ENCODE measurements at places on chromosomes 5 and 9. TPM values are rescaled to one million over a fixed set of nuclear protein-coding genes. Genes with fewer than 3 reads are reported as not detected.

DNA sequence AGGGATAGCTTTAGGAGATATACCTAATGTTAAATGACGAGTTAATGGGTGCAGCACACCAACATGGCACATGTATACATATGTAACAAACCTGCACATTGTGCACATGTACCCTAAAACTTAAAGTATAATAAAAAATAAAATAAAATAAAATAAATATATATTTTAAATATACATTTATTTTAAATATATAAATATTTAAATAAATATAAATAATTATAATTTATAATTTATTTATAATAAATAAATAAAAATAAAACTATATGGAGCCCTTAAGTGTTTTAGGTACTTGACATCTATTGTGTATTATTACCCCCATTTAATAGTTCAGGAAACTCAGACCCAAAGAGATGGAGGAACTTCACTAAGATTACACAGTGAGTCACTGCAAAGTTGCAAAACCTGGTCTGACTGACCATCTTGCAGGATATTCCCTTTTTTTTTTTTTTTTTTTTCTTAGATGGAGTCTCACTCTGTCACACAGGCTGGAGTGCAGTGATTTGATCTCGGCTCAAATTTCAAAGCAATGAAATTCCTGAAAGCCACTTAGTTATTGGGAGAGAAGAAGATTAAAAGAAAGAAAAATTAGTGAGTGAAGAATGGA is 5.8 kb upstream of the C5orf52 start:
- no peak for DNase-seq

FOXD4L3 gene
- 0.25 TPM for total RNA-seq

GRCh38 chr5:153516504-153517240 is 26.2 kb downstream of the GRIA1 start:
- DNase-seq: no peak

DNA sequence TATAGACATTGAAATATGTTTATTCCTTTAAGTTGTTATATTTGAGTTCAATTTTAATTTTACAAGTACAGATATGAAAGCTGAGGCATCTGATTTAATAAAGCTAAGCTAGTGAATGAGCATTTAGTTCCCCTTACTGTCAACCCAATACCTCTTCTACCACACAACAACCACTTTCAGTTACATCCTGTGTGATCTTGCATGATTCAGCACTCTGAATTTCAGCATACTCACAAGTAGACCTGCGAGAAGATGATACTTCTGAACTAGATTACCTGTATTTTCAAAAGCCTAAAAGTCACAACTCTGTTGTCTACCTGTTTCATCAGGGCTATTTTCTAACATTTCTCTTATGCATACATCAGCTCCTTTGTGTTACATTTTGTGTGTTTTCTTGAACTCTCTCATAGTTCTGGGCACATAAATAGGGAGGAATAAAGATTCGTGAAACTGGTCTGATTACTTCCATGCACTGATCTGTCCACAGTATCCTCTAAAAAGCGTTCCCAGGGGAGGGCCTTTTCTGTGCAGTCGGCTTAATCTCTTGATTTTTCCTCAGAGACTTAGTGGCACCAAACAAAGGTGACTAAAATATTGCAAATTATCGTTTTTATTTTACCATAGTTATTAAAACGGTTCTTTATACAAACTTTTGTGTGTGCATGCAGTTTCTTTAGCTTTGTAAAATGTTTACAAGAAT is 2025.5 kb upstream of the NUDT12 start:
- DNase-seq: no peak

GRXCR2 gene
- not detected for total RNA-seq

OR1B1 gene
- total RNA-seq: not detected

GRCh38 chr5:167307042-167307441 is 984.4 kb upstream of the WWC1 start:
- DNase-seq: no peak

- DNase-seq: no peak
Measured at GRCh38 chr5:76457674-76458485, 54.8 kb downstream of the IQGAP2 start.

DNA sequence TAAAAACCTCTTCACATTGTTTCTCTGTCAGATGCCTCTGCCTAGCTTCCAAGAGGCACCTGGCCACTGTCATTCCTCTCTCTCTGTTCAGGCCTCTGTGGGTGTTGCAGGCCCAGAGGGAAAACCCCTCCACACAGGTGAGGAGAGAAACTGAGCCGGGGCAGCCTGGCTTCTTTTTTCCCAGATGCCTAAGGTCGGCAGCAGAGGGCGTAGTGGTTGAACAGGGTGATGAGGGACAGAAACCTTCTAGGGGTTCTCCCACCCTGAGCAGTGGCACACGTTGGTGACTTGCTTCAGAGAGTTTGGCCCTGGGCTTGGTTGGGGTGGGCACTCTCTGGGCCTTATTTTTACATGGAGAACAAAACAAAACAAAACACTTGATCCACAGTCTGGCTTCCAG is 12.2 kb downstream of the IL9 start:
- no peak for DNase-seq

- DNase-seq: peak; percentile 77
Measured at GRCh38 chr9:36492865-36493264, 79.8 kb upstream of the MELK start.

DNA sequence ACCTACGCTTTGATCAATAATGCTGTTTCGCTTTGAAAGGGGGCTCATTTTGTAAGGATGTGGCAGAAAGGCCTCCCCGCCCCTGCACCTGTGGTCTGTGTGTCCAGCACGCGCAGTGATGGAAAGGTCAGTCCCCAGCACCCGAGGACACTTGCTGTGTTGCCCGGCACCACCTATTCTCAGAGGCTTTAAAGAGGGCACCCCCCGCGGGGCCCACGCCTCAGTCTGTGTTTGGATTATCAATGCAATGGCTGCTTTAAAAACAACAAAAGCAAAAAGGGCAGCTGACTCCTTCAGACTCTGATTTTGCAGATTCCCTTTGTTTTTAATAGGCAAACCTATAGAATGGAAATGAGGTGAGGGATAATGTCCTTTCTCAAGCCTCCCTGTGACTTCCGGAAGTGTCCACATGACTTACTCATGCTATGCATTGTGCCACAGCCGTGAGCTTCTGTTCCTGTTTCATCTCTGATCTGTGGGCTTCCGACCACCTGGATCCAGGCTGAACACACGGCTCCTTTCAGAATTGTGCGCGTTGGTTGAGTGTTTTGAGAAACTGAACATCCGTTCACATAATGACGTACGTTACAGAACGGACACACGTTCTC is 416.2 kb downstream of the IRX2 start:
- no peak for DNase-seq

ZDHHC11B gene
- total RNA-seq: 2.3 TPM

DNA sequence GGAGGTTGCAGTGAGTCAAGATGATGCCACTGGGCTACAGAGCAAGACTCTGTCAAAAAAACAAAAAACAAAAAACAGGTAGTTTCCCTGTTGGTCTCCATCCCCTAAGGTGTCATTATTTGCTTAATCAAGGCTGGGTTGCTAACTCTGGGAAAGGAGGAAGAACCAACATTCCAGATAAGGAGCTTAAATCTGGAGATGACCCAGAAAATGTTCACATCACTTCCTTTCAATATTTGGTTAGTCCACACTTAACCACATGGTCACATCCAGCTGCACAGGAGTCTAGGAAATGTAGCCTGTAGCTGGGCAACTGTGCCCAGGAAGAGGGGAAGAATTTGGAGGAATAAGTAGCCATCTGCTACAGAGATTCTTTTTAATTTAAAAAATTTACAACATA is 25.9 kb upstream of the MEGF9 start:
- DNase-seq: no peak

DNA sequence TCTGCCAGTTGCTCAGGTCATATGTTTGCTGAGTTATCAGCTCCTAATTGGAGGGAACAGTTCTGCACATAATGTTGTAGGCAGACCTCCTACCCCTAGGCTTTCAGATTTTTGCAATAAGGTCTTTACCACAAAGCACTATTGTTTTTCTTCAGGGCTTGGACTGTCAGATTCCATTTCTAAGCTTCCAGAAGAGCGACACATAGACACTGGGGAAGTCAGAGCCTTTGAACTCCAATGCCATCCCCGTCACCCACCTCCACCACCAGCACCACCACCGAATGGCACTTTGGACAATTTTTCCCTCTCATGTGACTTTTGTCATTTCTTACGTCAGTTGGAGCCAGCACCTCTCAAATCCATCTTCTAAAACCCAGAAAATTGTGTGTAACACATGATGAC is 28.3 kb upstream of the SPRY4 start:
- no peak for DNase-seq

CDC20B gene
- not detected for total RNA-seq

DNA sequence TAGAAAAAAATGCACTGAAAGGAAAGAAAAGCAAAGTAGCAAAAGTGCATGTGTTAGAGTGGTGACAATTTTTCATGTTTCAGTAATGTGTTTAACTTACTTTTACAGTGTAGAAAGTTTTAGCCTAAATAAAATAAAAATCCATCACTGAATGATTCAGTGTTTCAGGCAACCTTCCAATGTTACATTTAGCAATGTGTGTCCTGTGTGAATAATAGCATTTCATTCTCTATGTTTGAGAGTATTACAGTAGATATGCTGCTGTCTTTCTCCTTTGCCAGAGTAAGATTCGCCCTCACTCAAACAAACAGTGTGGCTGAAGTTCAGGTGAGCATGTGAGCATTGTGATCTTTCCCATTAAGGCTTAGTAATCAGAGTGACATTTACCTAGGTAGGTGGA is 171.1 kb downstream of the TARS1 start:
- no peak for DNase-seq

DNA sequence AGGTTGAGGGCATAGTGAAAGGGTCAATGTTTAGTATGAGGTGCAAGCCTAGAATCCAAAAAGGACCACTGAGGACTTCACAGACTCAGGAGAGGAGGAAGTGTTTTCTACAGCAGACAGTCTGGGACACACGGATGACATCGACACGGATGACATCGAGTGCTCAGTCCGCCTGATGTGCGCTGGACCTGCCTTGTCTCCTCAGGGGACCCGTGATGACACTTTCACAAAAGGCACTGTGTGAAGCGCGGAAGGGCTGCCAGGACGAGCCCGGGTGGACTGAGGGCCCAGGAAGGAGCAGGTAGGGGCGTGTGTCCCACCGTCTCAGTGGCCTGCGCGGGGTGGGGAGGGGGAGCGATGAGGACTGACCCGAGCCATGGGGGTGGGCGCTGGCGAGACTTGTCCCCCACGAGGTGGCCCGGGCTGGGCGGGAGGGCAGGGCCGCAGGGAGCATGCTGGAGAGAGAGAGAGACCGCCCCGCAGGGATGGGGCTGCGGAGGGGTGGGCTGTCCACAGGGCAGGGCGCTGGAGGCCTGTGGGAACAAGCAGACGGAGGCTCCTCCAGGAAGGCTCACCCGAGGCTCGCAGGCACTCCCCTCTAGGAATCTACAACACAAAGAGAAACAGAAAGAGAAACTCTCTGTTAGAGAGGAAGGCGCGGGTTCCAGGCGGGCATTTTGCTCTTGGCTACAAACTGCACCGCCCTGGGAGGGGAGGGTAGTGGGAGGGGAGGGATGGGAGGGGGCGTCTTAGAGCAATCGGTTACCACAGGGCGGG is 54.9 kb downstream of the USP20 start:
- DNase-seq: peak; percentile 57

DNA sequence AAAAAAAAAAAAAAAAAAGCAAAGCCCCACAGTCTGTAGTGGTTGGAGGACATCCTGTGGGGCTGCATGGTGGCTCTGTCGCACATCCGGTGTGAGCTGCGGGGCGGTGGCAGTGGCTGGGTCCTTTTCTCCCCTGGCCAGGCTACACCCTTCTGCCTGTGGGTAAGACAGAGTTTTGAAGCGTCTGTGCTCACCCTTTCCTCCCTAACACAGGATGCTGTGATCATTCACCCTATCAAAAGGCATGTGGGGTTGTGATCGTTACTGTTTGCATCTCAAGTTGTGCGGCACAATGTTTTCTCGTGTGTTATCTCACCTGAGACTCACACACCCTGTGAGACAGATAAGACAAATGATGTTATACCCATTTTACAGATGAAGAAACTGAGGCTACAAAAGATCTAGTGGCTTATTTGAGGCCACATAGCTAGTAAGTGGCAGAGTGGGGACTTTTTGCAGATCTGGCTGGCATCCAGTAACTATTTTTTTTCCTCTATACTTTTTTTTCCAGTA is 17.5 kb downstream of the IRF1 start:
- DNase-seq: peak; percentile 78

NUTM2F gene
- not detected for total RNA-seq

MORN5 gene
- total RNA-seq: not detected

DNA sequence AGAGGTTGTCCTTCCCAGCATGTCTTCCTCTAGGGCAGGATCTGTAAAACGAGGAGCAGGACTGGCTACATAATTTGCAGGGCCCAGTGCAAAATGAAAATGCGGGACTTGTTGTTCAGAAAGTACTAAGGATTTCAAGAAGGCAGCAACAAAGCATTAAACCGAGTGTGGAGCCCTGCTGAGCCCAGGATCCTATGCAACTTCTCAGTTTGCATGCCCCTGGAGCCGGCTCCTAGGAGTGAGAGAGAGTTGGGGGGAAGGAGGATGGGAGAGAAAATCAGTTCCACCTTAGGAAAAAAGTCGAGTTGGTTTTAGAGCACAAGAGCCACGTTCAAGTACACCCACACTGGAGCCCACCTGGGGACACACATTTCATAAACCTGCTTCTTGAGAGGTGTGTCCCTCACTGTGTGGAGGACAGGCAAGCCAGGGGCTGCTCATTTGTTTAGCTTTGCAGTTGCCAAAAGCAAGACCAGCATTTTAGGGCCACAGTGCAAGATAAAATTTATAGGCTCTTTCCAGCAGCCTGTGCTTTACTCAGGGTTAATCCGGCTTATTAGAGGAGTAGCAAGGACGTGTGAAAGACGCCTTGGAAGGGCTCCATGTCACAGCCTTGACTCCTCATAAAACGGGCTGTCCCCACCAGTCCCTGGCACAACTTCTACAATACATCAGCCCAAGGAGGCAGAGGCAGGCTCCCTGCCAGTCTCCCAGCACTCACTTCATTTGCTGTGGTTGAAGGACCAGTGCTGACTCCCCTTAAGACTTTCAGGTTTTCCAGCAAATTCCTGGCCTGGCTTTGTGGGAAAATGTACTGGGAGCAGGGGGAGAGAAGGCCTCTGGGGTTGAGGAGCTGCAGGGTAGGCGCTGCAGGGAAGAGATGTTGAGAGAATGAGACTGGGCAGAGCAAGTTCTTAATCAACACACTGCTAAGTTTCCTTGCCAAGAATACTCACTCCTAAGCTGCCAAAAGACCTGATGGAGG is 159.7 kb upstream of the SEMA6A start:
- DNase-seq: no peak

- no peak for DNase-seq
Measured at GRCh38 chr5:147101659-147102369, 133.0 kb upstream of the STK32A start.

- DNase-seq: peak; percentile 20
Measured at GRCh38 chr5:10701567-10702039, 59.4 kb downstream of the DAP start.

DNA sequence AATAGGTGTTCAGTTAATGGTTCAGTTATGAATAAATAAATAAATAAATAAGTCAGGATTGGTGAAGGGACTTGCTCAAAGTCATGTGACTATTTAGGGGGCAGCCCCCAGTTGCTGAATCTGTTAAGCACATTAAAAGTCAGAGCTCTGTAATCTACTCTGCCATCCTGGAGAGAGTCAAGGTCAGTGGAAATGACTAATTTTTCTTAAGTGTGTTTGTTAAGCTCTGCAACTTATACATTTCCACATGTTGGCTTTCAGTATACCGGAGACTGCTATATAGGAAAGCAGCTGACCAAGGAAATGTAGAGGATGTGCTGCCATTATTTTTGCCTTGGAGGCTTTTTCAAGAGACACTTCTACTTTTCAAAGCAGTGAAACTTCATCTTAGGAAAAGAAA is 57.9 kb downstream of the KIAA1958 start:
- DNase-seq: no peak

- no peak for DNase-seq
Measured at GRCh38 chr9:91841591-91841990, 108.4 kb downstream of the ROR2 start.

GRCh38 chr5:74579215-74579614 is 61.3 kb downstream of the ENC1 start:
- no peak for DNase-seq
